ENCODE measurements at places on chromosomes 5 and 9.

- DNase-seq: peak; percentile 41
Measured at GRCh38 chr5:139640421-139641115, 7.6 kb upstream of the CXXC5 start.

DNA sequence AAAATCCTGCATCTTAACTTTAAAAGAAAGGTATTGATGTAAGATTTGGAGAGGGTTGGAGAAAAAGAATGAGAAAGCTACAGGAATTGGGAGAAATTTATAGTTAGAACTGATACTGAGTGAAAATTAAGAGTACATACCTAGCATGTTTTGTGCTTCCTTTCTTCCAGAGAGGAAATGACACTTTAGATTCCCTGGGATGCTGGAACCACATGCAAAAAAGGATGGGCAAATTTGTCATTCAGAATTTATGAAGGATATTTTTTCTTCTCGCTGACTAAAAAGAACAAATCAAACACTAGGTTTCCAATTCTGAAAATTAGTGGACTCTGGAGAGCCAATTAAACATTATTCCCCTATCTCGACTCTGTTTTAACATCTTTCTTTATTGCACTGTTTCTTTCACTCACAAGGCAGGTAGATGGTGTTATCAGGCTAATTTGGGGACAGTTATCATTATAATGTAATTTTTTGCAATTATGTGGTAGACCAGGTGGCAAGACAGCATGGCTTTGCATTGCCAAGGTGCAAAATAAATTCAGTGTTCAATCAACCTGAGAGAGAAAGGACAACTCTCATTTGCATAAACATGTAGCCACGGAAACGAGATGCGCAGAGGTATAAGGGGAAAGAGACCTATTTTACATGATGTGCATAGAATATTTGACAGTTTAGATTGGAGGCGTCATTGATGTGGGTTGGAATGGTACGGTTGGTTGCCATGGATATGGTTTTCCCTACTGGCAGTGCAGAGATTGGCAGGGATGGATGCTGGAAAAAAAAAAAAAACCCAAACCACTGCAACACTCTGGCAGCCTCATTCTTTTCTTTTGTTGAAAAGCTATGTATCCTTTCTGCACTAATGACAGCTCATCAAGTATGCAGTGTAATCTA, 320.4 kb upstream of the CCNH start:
- no peak for DNase-seq

DNA sequence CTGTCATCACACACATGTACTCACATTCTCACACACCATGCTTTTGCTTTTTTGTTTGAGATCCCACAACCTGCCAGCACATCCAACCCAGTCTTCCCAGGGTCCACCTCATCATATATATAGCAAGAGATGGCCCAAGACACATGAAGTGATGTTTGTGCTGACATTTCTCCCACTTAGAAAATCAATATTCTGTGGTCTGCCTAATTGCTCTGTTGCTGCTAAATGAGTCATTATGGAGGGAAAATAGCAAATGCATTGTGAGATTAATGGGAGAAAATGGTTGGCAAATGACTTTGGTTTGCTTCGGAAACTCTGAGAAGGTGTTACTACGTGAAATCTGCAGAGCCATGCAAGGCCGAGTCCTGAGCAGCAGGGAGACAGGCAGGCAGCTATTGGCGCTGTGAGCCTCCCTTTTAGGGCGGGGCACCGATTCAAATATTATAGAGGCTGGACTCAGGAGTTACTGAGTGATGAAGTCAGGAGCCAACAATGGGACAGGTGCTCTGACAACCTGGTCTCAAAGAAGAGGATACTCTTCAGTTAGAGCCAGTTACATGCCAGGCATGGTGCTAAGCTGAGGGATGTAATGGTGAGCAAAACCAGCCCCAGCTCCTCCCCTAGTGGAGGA, 62.8 kb downstream of the DAB2IP start:
- DNase-seq: no peak

- DNase-seq: no peak
Measured at GRCh38 chr5:118620233-118620632, 368.1 kb downstream of the DTWD2 start.

- no peak for DNase-seq
Measured at GRCh38 chr5:166329149-166329800, 1962.2 kb upstream of the WWC1 start.

GRCh38 chr5:1470762-1471211, 25.5 kb upstream of the SLC6A3 start:
- no peak for DNase-seq

GRCh38 chr9:99262949-99263418, 40.9 kb downstream of the SEC61B start:
- no peak for DNase-seq

- DNase-seq: no peak
Measured at GRCh38 chr5:167254132-167254531, 1037.3 kb upstream of the WWC1 start.

DNA sequence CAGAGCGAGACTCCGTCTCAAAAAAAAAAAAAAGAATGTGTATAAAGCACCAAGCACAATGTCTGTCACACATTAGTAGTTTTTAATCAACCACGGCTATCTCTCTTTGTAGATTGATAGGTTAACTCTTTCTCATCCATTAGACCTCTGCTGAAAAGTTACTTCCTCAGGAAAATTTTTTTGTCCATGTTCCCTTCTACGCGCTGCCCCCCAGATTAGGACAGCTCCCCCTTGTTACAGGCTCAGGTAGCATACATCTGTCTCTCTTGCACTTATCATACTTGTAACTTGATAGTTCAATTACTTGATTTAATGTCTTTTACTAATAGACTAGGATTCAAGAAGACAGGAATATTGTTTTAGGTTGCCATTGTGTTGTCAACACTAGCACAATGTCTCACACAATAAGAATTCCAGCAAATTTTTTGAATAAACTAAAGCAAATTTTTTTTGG, 1.5 kb downstream of the SPDL1 start:
- DNase-seq: no peak

DNA sequence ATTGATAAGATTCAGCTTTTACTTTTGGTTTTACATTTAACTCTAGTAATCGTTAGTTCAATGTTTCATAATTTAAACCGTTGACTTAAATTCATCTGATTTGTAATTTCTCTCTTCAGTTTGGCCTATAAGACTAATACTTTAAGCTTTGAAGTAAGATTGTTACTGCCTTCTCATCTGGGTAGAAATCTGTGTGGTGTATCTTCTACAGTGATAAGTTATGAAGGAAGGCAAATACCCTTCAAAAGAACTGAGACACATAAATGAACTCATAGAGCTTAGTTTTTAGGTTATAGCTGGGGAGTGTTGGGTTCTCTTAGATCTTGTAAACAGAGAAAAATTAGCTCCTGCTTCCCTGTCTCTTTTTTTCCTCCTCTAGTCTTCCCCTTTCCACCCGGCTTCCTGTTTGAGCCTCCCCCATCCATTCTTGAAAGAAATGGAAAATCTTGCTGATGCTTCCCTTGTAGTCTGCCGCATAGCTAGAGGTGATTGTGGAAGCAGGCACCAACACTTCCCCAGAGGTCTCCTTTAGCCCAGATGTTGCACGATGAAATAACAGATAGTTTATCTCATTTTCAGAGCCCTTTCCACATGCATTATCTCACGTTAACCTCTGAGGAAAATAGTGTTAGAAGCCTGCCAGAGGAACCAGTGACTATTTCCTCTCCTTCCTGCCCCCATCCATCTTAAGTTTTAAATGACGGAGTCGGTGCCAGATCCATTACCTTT, 2.0 kb upstream of the F2RL2 start:
- DNase-seq: no peak

GRCh38 chr5:76941000-76941399, 11.8 kb upstream of the CRHBP start:
- DNase-seq: no peak

GRCh38 chr5:30505014-30505886, 688.2 kb upstream of the CDH6 start:
- DNase-seq: no peak

- DNase-seq: no peak
Measured at GRCh38 chr9:137372693-137373610, 50.0 kb downstream of the EXD3 start.

DNA sequence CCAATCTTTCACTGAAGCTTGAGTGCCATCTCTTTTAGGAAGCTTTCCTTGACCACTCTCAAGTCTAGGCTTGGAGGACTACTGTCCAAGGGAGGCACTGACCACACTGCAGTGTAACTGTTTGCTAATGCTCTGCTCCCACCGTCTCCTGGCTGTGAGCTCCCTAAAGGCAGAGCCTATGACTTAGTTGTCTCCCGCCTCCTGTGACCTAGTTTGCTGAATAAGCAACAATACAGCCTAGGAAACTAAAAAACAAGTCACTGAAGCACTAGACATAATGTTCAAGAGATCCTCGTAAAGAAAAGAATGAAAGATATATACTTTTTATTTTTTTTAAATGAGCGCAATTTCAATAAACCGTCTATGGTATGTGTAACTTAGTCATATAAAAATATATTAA, 31.4 kb downstream of the LIX1 start:
- peak; percentile 4 for DNase-seq

- DNase-seq: no peak
Measured at GRCh38 chr9:105359892-105360291, 87.9 kb upstream of the FSD1L start.

GRCh38 chr9:83708515-83709158, 879 bp upstream of the UBQLN1 start:
- DNase-seq: peak; percentile 64

DNA sequence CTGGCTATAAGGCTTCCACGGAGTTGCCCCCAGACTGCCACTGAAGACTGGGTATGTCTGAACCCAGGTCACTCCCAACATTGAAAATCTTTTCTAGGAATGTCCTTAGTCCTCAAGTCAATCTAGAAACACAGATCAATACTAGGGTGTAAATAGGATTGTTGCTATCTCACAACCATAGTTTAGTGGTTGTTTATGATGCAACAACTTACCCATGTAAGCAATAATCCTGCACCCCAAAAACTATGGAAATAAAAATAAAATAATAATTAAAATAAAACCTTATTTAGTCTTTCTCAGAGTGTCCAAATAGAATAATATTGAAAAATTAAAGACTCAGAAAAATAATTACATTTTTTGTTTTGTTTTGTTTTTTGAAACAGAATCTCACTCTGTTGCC, 66.3 kb upstream of the FUBP3 start:
- no peak for DNase-seq

GRCh38 chr5:99104538-99105132, 175.8 kb upstream of the CHD1 start:
- DNase-seq: no peak

DNA sequence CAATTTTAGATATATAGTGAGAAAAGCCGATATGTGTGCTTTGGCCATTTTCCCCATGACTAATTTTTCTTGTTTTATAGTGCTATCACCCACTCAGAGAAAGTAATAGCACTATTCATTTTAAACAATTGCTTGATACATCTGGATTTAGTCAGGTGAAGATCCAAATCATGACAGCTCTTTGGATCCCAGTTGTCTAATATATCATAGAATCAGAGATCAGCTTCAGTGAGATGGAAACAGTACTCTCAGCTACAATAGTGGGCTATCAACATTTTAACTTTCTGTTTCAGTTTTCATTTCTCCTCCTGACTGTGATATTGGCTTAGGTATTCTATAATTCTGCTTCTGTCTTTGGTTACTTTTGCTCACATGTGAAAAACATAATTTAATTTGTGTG, 38.7 kb downstream of the VCAN start:
- no peak for DNase-seq

- DNase-seq: no peak
Measured at GRCh38 chr5:167489202-167489601, 802.2 kb upstream of the WWC1 start.

DNA sequence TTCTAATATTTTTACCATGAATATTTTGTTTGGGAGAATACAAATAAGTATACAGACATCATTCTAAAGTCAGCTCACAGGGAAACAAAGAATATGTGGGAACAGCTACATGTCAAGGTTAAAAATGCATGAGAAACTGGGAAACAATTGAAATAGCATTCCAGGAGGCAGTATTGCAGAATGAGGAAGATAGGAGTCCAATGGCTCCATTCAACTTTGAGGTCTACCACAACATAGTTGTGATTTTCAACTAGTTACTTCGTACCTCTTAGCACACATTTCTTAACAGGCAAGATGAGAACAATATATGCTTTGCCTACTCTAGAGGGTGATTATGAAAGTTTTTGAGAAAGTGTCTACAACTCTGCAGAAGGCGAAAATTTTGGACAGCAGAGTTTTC, 35.2 kb upstream of the CAST start:
- DNase-seq: no peak

GRCh38 chr9:117703537-117703936, 666 bp upstream of the TLR4 start:
- no peak for DNase-seq

DNA sequence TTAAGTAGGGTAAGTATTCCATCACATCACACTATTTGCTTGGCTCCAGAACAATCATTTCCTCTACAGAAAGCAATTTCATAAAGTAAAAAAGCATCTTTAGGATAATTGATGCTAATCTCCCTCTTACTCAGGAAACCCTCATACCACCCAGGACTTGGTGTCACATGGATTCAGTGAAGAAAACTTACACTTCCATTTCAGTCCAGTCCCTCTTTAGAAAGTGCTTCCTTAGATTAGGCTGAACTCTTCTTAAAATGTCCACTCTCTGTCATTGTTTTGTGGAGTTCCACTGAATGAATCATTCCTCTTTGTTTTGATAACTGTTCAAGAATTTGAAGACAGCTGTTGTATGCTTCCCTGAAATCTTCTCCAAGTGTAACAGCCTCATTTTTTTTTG, 144.0 kb upstream of the ZNF462 start:
- no peak for DNase-seq

DNA sequence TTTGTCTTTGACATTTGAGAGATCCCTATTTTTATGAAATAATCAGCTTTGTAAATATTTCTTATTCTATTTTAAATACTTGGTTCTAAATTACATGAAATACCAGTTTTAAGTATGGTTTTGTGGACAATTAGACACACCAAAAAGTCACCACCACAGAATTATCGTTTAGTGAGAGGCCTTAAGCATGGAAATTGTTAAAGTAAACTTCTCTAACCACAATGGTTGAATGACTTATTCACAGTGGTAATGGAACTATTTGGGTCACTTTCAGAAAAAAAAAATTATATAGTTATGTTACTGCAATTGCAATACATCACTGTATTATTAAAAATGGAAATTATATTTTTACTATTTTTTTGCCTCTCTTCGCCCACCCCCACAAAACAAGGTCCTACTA, 1252.5 kb downstream of the EFNA5 start:
- no peak for DNase-seq

GRCh38 chr9:104025104-104025503, 69.0 kb upstream of the SMC2 start:
- DNase-seq: no peak

DNA sequence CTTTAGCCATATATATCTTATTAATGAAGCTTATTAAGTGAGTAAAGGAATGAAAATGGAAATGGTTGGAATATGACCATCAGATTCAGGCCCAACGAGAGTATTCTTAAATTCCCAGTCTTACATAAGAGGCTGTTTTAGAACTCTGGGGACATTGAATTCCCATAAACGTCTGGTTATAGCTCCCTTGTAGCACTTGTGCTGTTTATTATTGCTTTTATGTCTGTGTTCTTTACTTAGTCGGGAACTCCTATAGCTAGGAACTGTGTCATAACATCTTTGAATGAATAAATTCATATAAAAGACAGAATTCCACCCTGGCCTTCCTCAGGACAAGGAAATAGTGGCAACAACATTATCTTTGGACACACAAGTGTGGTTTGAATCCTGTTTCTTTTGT, 58.4 kb downstream of the SH3GL2 start:
- DNase-seq: no peak

GRCh38 chr5:57889558-57889957, 406.9 kb upstream of the ACTBL2 start:
- DNase-seq: no peak

Measured in head of caudate nucleus (tissue), 42 donors.